Heart right ventricle (tissue), 16 donors: ENCODE measurements at places on chromosomes 1 and 21.
A peak's percentile ranks its signal among the peaks of the same experiment; 100 is the strongest.

DNA sequence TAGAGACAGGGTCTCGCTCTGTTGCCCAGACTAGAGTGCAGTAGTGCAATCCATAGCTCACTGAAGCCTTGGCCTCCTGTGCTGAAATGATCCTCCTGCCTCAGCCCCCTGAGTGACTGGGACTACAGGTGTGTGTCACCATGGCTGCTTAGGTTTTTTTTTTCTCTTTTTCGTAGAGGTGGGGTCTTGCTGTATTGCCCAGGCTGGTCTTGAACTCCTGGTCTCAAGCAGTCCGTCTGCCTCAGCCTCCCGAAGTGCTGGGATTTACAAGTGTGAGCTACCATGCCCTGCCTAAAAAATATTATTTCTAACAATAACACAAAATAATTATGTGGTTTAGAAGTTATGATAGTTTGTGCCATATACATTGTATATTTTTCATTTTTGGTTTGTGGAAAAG, 9.9 kb downstream of the CAMTA1 start:
- no peak overlapping the region for H3K27ac ChIP-seq
- no peak for DNase-seq
- H3K36me3 ChIP-seq = no peaks in the 10 kb centered on the region
- H3K4me1 ChIP-seq = peaks cover 66% of the 10 kb centered on the region
- H3K27me3 ChIP-seq = no peaks in the 10 kb centered on the region
- H3K4me3 ChIP-seq = no peak overlapping the region

GRCh38 chr1:200556002-200556401, 64.5 kb downstream of the KIF14 start:
- no peak for DNase-seq
- H3K4me3 ChIP-seq = no peak overlapping the region
- no peak overlapping the region for H3K27ac ChIP-seq
- no peaks in the 10 kb centered on the region for H3K36me3 ChIP-seq
- H3K27me3 ChIP-seq = no peaks in the 10 kb centered on the region

- H3K4me3 ChIP-seq = peak overlapping the region; percentile 67
- no peaks in the 10 kb centered on the region for H3K27me3 ChIP-seq
- H3K36me3 ChIP-seq = no peaks in the 10 kb centered on the region
- no peak for DNase-seq
Observed at GRCh38 chr1:218346391-218347204, 1.5 kb downstream of the TGFB2 start.

GRCh38 chr1:174877208-174877673, 122.5 kb upstream of the CACYBP start:
- H3K4me3 ChIP-seq = no peak overlapping the region
- no peak for DNase-seq
- no peaks in the 10 kb centered on the region for H3K27me3 ChIP-seq
- H3K27ac ChIP-seq = no peak overlapping the region
- H3K36me3 ChIP-seq = no peaks in the 10 kb centered on the region

- H3K4me3 ChIP-seq = no peak overlapping the region
- H3K27ac ChIP-seq = no peak overlapping the region
- H3K4me1 ChIP-seq = no peaks in the 10 kb centered on the region
- H3K27me3 ChIP-seq = no peaks in the 10 kb centered on the region
- no peak for DNase-seq
Observed at GRCh38 chr1:229842302-229843255, 216.5 kb downstream of the URB2 start.

DNA sequence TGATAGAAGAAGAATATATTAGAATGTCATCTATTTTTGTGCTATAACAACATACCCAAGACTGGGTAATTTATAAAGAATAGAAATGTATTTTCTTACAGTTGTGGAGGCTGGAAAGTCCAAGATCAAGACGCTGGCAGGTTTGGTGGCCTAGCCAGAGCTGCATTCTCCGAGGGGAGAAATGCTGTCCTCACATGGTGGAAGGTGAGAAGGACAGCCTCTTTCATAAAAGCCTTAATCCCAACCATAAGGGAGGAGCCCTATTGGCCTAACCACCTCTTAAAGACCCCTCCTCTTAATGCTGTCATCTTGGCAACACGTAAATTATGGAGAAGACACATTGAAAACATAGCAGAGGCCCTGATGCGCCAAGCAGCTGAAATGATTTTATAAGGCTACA, 60.1 kb upstream of the KAZN start:
- H3K4me3 ChIP-seq = no peak overlapping the region
- H3K36me3 ChIP-seq = no peaks in the 10 kb centered on the region
- no peak for DNase-seq
- peaks cover 7% of the 10 kb centered on the region for H3K27me3 ChIP-seq

DNA sequence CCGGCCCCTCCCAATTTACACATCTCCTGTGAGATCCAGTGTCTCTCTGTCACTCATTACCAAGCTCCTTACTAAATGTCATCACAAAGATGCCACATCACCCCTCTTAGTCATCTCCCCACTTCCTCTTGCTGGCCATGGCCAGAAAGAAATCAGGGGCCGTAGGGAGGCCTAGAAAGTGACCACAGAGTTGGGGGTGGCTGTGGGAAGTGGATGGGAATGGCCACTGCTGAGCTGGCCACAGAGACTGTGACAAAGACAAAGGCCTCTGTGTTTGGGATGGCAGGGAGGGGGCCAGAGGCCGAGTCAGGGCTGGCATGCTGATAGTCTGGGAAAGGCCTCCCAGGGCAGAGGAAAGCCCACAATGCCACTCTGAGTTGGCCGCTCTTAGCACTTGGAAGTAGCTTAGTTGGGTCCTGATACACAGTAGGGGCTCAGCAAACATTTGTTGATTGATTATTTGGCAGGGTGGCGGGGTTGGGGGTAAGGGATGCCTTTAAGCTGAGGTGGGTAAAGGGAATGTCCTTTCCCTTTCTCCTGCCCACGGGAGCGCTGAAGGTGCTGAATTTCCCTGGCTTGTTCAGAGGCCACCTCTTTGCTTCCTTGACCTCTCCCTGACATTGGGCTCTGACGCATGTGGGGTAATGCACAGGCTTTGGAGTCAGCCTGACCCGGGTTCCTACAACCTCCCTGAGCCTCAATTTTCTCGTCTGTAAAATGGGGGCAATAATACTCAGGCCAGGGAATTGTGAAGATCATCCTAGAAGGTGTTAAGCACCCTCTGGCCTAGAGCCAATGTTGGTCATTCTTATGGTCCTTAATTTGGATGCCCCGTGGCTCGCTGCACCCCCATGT, 13.2 kb downstream of the NAV1 start:
- no peak overlapping the region for H3K27ac ChIP-seq
- peaks cover 73% of the 10 kb centered on the region for H3K4me1 ChIP-seq
- DNase-seq = no peak
- no peaks in the 10 kb centered on the region for H3K27me3 ChIP-seq
- no peaks in the 10 kb centered on the region for H3K36me3 ChIP-seq
- H3K4me3 ChIP-seq = no peak overlapping the region

- H3K27ac ChIP-seq = no peak overlapping the region
- H3K27me3 ChIP-seq = no peaks in the 10 kb centered on the region
- no peak overlapping the region for H3K4me3 ChIP-seq
Observed at GRCh38 chr1:198350456-198350855, 190.0 kb downstream of the ATP6V1G3 start.

GRCh38 chr1:53076165-53076564, 14.2 kb downstream of the PODN start:
- H3K27ac ChIP-seq = no peak overlapping the region
- no peak for DNase-seq
- peaks cover 32% of the 10 kb centered on the region for H3K36me3 ChIP-seq
- no peaks in the 10 kb centered on the region for H3K27me3 ChIP-seq
- no peak overlapping the region for H3K4me3 ChIP-seq
- H3K4me1 ChIP-seq = peaks cover 5% of the 10 kb centered on the region

DNA sequence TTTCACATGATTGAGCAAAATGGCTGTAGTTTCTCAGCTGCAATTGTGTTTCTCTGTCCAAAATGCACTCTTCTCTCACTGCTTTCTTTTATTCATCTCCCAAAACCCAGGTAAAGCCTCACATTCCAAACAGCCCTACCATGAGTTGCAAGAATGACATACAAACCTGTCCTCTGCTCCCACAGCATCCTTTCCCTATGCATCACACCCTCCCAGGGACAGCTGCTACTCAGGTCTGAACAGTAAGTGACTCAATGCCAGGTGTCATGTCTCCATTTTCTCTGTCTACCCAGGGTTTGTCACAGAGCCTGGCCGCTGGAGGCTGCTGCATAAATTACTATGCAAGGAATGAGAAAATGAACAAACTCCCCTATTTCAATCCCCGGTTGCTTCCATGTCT, 118.5 kb downstream of the PLD5 start:
- H3K27ac ChIP-seq = no peak overlapping the region
- no peak for DNase-seq
- no peaks in the 10 kb centered on the region for H3K36me3 ChIP-seq
- no peaks in the 10 kb centered on the region for H3K4me1 ChIP-seq
- no peaks in the 10 kb centered on the region for H3K27me3 ChIP-seq
- H3K4me3 ChIP-seq = no peak overlapping the region

DNA sequence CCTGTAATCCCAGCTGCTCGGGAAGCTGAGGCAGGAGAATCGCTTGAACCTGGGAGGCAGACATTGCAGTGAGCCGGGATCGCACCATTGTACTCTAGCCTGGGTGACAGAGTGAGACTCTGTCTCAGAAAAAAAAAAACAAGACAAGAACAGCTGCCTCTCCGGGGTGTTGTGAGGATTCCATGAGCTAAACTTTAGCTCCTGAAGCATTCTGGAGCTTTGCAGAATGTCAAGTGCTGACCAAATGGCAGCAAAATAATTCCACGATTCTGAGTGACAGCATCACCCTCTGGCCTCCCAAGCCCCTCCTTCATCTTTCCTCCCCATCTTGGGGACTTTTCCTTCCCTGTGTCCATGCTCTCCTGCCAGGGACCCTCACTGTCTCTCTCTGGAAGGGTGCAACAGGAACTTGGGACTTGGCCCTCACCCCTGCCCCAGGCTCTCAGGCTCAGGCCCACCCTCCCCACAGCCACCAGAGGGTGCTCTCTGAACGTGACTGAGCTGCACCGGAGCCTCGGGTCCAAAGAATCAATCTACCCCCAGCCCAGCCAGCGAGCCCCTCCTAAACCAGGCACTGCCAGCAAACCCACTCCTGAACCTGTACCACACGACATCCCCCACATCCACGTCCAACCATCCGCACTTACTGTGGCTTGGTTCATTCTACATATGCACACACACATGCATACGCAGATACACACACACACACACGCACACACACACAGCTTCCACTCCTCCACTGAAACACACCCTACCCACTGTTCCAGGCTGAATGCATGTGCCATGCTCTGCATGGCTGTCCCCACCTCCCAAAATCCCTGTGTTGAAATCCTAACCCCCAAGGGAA, 45.7 kb downstream of the ACOT7 start:
- no peak overlapping the region for H3K4me3 ChIP-seq
- DNase-seq = no peak
- peak overlapping the region; percentile 69 for H3K27ac ChIP-seq
- no peaks in the 10 kb centered on the region for H3K27me3 ChIP-seq
- H3K36me3 ChIP-seq = no peaks in the 10 kb centered on the region

- no peaks in the 10 kb centered on the region for H3K36me3 ChIP-seq
- DNase-seq = no peak
- no peak overlapping the region for H3K4me3 ChIP-seq
- H3K4me1 ChIP-seq = no peaks in the 10 kb centered on the region
- H3K27ac ChIP-seq = no peak overlapping the region
Observed at GRCh38 chr1:194447636-194448035, 1261.2 kb upstream of the B3GALT2 start.

DNA sequence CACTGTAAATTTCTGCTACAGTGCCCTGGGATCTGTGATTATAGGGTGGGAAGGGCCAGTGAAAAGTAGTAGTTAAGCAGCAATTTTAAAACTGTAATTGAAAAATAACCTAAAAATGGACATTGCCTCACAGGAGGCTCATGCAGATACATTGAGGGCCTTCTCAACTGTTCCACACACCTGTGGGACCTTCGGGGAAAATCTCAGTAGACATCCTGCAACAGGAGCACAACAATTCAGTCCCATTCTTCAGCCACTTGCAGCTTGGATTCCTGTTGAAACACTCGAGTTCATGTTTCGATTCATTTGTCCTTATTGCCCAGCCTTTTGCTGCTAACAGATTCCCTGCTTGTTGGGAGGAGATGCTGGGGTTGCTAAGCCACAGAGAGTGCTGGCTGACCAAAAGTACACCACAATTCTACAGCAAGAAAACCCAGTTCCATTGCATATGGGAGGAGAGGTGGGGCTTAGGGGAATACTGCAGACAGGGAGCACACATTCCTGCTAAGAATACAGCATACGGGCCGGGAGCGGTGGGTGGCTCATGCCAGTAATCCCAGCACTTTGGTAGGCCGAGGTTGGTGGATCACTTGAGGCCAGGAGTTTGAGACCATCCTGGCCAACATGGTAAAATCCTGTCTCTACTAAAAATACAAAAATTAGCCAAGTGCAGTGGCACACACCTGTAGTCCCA, 4.5 kb downstream of the TMCC2 start:
- peaks cover 12% of the 10 kb centered on the region for H3K4me1 ChIP-seq
- H3K27ac ChIP-seq = no peak overlapping the region
- no peak for DNase-seq
- no peak overlapping the region for H3K4me3 ChIP-seq
- H3K27me3 ChIP-seq = no peaks in the 10 kb centered on the region

- H3K4me3 ChIP-seq = no peak overlapping the region
- no peaks in the 10 kb centered on the region for H3K4me1 ChIP-seq
- DNase-seq = no peak
- H3K27me3 ChIP-seq = no peaks in the 10 kb centered on the region
- H3K36me3 ChIP-seq = no peaks in the 10 kb centered on the region
Observed at GRCh38 chr1:28313702-28314546, 14.9 kb upstream of the MED18 start.

DNA sequence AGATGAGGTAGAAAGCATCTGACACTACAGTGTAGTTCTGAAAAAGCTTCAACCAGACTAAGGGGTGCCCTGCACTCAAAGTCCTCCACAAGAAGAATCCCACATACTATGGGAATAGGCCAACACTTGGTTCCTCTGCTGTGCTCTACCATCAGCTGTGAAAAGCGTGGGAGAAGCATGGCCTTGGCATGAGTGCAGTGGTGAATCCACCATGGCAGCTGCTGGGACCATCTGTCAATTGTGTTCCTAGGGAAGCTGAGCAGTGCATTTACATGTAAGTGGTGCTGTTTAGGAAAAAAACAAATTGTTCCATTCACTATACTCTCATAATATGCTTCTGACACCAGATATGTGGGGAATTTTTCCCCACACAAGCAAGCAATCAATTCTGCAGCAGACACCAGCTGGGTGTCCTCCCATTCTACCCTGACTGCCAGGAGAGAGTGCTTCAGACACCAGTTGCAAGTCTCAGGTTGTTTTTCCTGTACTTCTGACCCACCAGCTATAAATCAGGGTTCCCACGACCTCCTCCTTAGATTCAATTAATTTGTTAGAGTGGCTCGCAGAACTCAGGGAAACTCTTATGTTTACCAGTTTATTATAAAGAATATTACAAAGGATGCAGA, 230.8 kb upstream of the CHRM3 start:
- H3K27ac ChIP-seq = no peak overlapping the region
- H3K4me3 ChIP-seq = no peak overlapping the region
- H3K4me1 ChIP-seq = no peaks in the 10 kb centered on the region
- H3K27me3 ChIP-seq = no peaks in the 10 kb centered on the region

GRCh38 chr1:85630493-85630892, 49.9 kb downstream of the CCN1 start:
- peaks cover 6% of the 10 kb centered on the region for H3K4me1 ChIP-seq
- H3K36me3 ChIP-seq = no peaks in the 10 kb centered on the region
- H3K27me3 ChIP-seq = no peaks in the 10 kb centered on the region
- no peak for DNase-seq
